ENCODE measurements at places on chromosomes 6 and 20.

- DNase-seq, result no peak
Observed at GRCh38 chr6:148817689-148818088, 70.9 kb downstream of the UST start.

DNA sequence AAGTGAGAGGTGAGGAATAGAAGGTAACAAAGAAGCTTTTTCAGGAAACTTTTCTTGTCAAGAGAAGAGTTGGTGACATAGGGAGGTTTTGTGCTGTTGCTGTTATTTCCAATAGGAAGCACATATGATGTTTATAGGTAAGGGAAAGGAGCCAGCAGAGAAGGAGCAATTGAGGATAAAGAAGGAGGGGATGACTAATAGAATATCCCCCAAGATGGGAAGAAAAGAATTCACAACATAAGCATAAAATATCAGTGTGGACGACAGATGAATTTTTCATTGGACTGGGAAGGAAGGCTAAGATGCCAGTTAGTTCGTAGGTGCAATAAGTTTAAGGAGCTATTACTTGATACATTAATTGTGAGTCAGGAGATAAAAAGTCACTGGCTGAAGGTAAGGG is 8.5 kb upstream of the BEND6 start:
- DNase-seq, result no peak

DNA sequence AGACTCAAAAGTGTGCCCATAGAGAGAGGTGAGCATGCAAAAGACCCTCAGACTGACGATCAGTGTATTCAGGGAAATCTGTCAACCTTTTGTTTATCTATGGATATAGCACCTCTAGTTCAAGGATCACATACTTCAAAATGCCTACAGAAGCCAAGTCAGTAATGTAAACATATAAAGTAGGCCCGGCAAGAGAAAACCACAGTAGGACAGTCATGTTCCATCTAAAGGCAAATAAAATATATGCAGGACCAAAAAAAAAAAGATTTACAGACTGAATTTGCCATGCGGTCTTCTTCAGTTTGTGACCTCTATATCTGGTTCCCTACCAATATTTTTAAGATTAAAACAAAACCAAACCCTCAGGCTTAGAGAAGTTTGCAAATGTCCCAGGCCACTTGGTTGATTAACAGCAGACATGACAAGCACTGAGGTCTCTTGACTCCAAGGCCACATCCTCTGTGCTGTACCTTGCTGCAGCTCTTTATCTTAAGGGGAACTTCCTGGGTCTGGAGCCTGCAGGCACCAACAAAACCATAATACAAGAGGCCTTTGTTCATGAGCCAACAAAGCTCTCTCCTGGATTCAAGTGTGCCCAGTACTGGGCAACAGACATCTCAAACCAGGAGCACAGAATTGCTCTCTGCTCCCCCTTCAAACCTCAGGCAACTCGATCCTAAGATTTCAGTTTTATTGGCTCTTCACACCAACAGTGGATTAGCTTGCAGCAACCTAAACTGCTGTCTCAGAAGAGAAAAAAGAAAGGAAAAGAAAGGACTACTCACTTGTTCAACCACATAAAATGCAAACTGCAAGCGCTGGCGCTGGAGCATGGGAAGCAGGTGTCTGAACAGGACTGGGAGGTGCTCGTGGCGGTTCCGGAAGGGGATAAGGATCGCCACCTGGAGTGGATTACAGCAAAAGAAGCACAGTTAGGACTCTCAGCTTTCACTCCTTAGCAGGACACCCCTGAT is 71.7 kb downstream of the B4GALT5 start:
- no peak for DNase-seq

GRCh38 chr20:21167261-21167660 is 41.4 kb downstream of the KIZ start:
- DNase-seq, result no peak

DNA sequence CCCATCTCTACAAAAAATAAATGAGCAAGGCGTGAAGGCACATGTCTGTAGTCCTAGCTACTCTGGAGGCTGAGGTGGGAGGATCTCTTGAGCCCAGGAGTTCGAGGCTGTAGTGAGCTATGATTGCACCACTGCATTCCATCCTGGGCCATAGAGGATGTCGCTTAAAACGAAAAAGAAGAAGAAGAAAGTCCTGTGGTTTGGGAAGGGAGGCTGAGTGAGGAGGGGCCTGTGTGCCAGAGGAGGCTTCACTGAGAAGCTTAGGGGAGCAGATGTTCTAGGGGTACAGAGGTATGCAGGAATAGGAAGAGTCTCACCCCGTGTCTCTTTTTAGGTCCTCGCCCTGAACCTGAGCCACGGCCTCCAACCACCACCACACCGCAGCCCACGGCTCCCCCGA is 4.2 kb downstream of the MMP9 start:
- DNase-seq, result no peak

- DNase-seq, result no peak
Observed at GRCh38 chr20:1045860-1046418, 43.8 kb upstream of the RSPO4 start.

- DNase-seq, result no peak
Observed at GRCh38 chr6:105573138-105573537, 170.3 kb upstream of the PREP start.
